Cortex of kidney (tissue), 1 donor: ENCODE measurements at places on chromosomes 2 and 18.

DNA sequence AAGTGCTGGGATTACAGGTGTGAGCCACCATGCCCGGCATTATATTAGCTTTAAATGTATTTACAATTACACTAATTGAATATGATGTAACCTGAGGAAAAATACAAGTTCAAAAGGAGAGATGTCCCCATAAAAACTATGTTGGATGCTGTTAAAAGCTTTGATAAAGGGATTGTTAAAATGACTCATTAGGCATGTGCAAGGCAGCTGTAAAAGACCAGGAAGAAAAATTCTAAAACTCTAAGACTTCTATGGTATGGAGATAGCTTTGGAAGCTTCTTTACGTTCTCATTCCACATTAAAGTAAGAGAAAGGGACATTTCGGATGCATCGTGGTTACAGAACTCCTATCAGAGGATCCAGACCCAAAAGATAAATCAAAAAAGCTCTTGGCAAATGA lies 50.3 kb downstream of the CYB5A start:
- no peak for DNase-seq

DNA sequence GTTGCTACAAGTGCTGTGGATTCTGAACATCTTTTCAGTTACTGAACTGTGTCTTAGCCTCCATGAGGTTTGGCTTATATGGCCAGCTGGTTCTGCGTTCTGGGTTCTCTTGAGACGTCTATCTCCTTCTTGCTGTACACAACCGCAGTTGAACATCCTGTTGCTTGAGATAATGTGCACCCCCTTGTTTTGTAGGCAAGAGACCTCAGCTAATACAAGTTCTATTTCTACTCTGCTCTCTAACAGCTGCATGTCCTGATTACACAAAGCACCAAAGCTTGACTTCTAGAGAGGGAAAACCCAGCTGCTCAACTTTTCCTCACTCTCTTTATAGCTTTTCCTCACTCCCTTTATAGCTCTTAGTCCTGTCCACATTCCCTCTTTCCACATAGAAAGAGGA lies 176.0 kb downstream of the LTBP1 start:
- no peak for DNase-seq

GRCh38 chr2:67896076-67896475 lies 166.7 kb downstream of the C1D start:
- DNase-seq: no peak

- DNase-seq: no peak
Observed at GRCh38 chr2:61379521-61379920, 91.4 kb downstream of the USP34 start.

DNA sequence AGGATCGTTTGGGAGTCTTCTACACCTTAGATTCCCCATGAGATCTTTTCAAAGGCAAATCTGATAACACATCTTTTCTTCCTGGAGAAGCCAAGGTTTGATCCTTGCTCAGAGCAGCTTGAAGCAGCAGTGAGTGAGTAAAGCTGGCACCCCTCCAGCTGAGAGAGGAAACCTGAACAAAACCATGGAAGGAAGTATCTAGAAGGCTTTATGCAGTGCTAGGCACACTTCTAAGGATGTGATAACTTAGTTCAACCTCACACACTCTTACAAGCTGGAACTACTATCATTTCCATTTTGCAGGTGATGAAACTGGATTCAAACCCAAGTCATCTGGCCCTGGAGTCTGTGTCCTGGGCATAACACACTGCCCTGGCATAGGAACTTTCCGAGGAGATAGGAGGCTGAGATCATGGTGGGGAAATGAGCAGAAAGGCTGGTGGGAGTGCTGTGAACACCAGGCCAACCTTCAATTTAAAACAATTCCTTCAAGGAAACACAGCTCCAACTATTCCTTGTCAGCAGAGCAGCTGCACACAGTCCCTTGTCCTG lies 71.2 kb downstream of the CTAGE1 start:
- DNase-seq: no peak

DNA sequence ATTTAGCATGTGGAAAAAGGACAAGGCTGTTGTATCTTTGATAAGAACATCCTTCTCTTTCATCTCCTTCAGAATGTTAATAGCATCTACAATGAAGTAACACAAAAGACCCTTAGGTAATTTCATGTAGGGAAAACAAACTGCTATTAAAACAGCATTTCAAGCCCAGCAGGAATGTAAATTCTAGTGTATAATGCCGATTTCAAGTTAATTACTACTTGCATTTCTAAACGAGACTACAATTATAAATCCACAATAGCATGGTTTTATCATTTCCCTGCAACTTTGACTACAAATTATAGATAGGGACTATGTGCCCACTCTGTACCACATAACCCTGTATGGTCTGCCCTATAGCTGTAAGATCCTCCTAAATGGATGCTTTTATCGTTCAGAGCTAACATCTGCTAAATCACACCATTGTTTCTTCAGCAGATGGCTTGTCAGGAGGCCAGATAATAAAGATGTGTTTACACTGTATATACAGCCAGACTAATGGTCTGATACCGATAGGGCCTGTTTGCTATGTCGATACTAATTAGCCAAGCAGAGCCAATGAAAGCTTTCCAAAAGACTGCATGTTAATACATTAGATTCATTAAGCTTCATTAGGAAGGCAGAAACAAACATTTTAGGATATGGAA lies 51.9 kb downstream of the LRPPRC start:
- DNase-seq: no peak

DNA sequence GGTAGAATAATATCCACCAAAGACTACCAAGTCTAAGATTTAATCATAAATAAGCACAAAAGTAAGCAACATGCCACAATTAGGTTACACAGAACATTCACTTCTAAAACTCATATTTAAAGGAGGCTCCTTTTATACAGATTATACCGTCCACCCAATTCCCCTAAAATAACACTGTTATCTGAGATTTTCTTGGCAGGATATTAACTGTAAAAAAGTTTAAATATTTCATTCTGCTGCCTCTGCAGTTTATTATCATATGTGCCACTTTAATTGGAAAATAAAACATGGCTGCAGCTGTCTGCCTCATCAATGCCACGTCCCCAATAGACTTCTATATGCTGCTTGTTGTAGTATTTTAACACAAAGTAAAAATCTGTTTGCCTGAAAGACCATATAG lies 140.9 kb downstream of the DTNB start:
- no peak for DNase-seq

DNA sequence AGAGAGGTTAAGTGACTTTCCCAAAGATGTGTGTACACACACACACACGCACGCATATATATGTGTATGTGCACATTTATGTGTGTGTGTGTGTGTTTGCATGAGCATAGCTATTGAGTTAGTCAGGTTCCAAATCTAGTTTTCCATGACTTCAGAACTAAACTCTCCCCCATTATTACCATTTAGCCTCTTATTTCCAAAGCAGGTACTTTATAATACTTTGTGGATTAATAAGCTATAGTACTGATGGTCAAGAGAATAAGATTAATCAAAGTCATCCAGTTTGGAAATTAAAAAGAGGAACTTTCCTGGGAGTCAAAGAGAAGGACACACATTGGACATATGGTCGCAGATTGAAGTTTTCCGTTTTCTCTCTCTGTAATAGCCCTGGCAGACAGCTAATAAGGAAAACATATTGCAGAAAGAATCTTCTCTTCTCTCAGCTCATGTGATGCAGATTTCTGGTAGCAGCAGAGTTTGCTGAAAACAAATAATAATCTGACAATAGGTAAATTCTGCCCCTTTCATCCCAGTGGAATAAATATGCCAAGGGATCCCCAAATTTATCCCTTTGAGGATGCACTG lies 410.9 kb upstream of the TCF4 start:
- no peak for DNase-seq

- no peak for DNase-seq
Observed at GRCh38 chr18:10072671-10073175, 158.9 kb downstream of the VAPA start.

DNA sequence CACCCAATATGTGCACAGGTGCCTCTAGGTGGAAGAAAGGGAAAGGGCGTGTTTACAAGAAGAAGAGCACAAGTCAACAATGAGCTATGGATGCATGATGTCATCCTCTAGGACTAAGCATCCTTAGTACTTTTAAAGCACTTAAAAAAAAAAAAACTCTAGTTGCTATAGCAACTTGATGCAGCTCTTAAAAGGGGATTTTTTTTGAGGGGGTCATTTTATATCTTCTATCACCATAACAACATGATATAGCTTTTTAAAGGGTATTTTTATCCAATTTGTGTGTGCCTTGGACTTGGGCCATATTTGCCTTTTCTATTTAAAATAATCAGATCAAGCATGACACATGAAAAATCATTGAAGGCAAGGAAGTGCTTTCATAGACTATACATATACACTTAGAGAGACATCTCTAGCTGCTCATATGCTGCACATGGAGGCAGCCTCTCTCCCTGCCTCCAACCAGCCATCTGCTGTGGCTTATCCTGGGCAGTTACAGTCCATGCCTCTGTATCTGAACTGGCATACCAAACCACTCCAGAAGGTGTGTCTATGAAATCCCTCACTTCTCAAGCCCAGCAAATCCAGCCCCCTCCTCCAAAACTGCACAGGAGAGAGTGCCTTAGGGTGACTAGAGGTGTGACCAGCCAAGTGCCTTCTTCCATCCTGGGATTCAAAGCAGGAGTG lies 165.4 kb downstream of the MSH2 start:
- DNase-seq: no peak

DNA sequence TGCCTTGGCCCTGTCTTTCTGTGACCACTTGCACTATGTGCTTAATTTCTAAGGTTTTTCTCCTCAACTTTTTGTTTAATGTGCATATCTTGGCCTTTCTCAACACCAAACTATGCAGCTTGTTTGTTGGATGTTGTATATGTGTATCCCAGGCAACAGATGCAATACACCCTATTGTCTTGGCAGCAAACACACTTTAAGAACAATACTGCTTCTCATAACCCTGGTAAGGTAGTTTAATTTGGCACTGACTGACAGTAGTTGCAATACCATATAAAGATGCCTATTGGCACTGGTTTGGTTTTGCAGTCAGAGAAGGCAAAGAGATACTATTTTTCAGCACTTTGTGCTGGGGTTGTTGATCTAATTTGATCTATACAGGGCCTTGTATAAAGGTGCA lies 360.7 kb upstream of the CWC22 start:
- no peak for DNase-seq

DNA sequence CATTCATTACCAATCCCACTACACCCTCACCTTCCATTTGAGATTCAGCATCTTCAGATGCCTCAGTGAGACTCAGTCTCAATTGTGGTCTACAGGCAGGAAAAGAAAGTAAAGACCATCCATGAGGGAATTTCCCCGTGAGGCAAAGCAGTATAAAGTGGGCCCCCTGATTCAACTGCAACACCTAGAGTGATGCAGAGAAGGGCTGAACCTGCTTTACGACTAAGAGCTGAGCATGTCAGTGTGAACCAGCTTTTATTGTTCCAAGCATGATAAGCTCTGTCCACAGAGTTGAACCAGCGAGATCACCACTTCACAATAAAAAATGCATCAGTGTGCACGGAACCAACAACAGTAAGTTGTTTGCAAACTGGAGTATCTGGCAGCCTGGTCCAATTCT lies 357.6 kb upstream of the ATP5MC3 start:
- DNase-seq: no peak

DNA sequence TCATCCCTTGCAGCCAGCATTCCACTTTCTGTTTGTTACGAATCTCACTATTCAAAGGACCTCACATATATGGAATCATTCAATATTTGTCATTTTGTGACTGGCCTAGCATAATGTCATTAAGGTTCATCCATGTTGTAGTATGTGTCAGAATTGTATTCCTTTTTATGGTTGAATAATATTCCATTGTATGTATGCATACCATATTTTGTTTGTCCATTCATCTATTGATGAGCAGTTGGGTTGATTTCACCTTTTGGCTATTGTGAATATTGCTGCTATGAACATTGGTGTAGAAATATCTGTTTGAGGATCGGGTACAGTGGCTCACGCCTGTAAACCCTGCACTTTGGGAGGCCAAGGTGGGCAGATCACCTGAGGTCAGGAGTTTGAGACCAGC lies 35.0 kb downstream of the PSMD14 start:
- DNase-seq: no peak

- no peak for DNase-seq
Observed at GRCh38 chr2:165645930-165646831, 147.9 kb downstream of the GALNT3 start.

- no peak for DNase-seq
Observed at GRCh38 chr18:22841840-22842239, 91.3 kb upstream of the RBBP8 start.

DNA sequence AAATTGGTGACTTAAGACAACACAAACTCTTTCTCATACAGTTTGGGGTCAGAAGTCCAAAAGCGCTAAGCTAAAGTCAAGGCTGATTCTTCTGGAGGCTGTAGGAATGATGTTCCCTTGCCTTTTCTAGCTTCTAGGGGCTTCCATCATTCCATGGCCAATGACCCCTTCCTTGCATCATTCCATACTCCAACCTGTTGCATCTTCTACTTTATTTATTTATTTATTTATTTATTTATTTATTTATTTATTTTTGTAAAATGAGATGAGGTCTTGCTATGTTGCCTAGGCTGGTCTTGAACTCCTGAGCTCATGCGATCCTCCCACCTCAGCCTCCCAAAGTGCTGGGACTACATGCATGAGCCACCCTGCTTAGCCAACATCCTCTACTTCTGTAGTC lies 44.7 kb upstream of the C1D start:
- DNase-seq: no peak
